Iris pigment epithelial cell (primary cell): ENCODE measurements at places on chromosomes 7 and 10.

- no peak for DNase-seq
These were observed 688.0 kb upstream of the ANKRD30A start for GRCh38 chr10:36437367-36437766.

GRCh38 chr7:149414745-149415390 lies 46.0 kb downstream of the ZNF777 start:
- DNase-seq = peak; percentile 96

- no peak for DNase-seq
These were observed 32.0 kb downstream of the GBX1 start for GRCh38 chr7:151135525-151135845.

DNA sequence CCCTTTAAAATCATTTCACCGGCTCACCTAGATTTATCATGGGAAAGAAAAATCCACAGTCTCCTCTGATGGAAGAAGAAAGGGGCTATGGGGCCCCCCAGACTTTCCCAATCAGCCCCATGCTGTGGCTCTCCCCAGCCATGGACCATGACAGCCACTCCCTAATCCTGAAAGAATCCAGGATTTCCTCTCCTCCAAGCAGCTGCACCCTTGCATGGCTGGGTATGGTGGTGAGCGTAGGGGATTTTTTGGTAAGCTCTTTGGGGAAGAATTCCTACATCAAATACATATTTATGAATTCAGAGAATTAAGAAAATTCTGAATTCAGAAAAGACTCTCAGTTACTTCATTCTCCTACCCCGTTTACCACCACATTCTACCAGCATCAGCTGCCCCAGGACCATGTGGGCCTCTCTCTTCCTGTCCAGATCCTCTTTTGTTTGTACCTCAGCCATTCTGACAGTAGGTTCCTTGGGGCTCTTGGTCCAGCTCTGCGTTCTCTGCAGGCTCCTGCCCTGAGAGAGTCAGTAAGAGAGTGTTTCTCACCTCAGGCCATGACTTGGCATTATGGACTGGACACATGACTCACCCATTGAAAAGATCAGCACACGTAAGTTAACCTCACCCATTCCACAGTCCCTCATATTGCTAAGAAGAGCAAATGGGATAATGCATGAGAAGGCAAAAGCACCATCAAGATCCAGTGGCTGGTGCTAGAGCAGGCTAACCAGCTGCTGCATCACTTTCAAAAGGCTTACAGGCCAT lies 337.8 kb downstream of the ELMO1 start:
- DNase-seq = no peak
